ENCODE measurements at places on chromosomes 16 and 17.
A peak's percentile ranks its signal among the peaks of the same experiment; 100 is the strongest.

- DNase-seq, result no peak
Measured at GRCh38 chr16:23342083-23342640, 40.1 kb downstream of the SCNN1B start.

- peak; percentile 87 for DNase-seq
Measured at GRCh38 chr16:31487720-31488467, 5.0 kb downstream of the SLC5A2 start.

- no peak for DNase-seq
Measured at GRCh38 chr16:1709356-1709755, 3.4 kb downstream of the MAPK8IP3 start.

DNA sequence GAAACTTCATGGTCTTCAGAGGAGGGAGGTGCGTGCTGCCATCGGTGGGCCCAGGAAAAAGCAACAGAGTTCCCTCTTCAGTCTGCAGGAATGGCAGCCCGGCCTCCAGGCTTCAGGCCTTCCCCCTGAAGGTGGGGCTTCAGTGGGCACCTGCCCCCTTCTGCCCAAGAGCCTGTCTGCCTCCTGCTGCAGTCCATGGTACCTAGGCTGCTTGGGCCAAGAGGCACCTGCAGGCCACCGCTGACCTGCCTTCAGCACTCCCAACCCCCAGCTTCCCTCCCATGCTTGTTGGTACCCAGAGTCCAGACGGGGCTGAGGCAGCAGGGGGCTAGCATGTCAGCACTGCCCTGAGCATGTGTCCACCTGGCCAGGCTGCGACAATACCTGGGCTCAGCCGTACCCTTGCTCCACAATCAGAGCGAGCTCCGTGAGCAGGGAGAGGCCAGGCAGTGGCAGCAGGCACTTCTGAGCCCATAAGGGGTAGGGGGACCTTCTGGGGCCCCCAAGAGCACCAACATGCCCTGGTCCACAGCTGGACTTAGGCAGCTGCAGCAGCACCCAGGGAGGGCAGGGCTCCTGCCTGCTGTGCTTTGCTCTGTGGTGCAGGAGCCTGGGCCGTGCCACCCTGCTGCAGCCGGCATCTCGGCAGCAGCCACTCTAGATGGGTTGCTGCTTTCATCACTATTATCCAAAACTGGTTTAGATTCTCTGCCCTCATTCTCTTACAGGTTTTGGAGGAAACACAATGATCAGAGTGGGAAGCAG is 77.2 kb upstream of the AKTIP start:
- no peak for DNase-seq

GRCh38 chr17:73658821-73659515 is 14.7 kb upstream of the SDK2 start:
- DNase-seq, result no peak

DNA sequence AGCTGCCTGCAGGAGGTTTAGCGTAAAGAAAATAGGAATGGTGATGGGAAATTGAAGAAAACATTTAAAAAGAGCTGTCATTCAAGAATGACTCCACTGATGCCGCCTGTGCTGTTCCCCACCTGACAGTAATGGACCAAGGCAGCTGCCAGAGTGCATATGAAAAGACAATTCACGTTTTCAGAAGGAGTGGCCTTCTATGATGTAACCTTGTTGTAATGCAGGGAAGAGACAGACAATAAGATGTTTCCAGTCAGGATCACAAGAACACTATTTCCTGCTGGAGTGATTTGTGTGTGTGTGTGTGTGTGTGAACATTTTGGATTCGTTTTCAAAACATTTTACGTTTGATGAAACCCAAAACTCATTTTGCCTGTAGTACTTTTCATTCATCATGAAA is 203.7 kb downstream of the LGALS9B start:
- no peak for DNase-seq

DNA sequence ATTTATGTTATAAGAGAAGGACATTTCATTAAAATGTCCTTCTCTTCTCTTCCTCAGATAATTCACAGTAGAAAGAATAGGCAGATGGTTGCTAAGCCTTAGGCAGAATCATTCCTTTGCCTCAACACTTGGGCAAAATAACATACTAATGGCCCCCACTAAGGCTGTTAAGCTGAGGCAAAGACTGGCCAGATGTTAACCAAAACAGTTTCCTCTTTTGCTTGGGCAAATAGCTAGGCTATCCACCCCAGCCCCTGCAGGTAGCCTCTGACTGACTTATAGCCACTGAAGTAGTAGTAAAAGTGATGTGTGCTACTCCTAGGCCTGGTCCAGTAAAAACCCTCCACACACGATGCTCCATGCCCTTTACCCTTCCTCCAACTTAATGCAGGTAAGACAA is 55.2 kb downstream of the SPAG9 start:
- DNase-seq, result no peak

DNA sequence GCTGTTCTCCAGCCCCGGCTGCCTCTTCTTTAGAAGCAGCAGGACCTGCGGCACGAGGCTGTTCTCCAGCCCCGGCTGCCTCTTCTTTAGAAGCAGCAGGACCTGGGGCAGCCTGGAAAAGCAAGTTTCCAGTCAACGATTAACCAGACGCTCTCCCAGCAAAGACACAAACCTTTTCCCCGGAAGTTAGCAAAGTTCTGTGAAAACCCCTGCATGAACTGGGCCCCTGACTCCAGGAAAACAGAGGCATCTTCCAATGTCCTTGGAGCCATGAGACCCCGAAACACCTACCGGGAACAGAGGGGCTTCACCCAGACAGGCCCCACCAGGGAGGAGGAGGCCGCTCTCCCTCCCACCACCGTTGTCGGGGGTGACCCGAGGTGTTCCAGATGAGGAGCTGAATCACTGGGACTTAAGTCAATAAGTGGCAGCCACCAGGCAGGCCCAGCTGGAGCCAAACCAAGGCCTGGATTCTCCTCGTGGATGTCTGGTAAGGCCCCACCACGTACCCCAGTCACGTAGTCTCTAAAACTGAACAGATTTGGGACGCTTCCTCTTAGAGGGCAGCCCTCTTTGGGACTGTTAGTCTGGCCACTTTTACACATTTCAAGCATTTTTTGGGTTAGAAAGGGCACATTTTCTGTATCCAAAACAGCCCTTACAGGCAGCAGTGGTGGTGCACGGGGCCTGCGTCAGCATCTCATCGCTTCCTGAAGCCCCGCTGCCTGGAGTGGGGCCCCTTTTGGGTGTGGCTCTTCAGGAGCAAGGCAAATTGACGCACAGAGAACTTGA is at the start of gene RPH3AL:
Gene RPH3AL, minus strand, starts transcription at position 387 of the 792 bp plus-strand sequence. CDS start 25,264 bp downstream, outside the sequence.
- DNase-seq, result no peak

GRCh38 chr17:50107790-50108414 is 12.8 kb downstream of the PDK2 start:
- DNase-seq, result no peak

- DNase-seq, result no peak
Measured at GRCh38 chr16:72827866-72828265, 220.1 kb downstream of the ZFHX3 start.

DNA sequence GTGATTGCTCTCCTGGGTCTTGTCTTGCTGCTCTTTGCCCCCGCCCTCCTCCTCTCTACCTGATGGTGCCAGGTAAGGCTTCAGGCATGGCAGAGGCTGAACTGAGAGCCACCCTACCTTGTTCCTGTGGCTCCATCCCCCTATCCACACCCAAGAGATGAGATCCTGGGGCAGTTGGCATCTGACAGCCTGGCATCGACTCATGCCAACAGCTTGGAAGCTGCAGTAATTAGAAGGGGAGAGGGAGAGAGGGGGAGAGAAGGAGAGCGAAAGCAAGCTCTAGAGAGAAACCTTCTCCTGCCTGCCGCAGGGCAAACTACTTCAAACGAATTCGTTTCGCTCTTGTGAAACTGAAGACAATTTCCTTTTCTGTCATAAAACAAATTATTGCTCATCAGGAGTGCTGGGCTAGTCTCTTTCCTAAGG is 13.8 kb upstream of the SP6 start:
- DNase-seq, result no peak

DNA sequence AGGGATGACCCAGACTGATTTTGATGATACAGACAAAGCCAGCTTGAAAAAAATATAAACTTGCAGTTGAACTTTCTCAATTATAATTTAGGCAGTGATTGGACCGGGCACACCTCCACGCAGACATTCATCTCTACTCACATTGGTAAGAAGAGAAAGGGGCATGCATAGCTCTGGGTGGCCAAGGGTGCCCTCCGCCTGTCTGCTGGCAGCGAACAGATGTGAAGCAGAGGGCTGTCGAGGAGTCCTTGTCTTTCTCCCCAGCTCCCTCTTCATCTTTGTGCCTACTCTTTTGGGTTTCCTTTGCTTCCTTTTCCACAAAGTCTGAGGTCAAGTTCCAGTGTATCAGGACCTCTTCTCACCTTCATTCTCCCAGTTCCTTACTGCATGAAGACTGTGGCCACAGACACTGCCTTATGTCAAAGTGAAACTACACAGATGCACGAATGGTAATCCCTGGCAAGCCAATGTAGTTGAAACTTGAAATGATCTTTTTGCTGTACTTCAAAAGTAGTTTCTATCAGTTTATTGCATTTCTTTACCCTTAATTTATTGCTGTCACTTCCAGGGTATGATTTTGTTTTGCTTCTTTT is 343.7 kb upstream of the SOX9 start:
- DNase-seq, result no peak

- DNase-seq, result peak; percentile 96
Measured at GRCh38 chr16:53130159-53131049, 75.6 kb downstream of the CHD9 start.

- no peak for DNase-seq
Measured at GRCh38 chr16:86959091-86959651, 358.0 kb downstream of the C16orf95 start.

- peak; percentile 45 for DNase-seq
Measured at GRCh38 chr16:77273-77806, 685 bp upstream of the MPG start.

DNA sequence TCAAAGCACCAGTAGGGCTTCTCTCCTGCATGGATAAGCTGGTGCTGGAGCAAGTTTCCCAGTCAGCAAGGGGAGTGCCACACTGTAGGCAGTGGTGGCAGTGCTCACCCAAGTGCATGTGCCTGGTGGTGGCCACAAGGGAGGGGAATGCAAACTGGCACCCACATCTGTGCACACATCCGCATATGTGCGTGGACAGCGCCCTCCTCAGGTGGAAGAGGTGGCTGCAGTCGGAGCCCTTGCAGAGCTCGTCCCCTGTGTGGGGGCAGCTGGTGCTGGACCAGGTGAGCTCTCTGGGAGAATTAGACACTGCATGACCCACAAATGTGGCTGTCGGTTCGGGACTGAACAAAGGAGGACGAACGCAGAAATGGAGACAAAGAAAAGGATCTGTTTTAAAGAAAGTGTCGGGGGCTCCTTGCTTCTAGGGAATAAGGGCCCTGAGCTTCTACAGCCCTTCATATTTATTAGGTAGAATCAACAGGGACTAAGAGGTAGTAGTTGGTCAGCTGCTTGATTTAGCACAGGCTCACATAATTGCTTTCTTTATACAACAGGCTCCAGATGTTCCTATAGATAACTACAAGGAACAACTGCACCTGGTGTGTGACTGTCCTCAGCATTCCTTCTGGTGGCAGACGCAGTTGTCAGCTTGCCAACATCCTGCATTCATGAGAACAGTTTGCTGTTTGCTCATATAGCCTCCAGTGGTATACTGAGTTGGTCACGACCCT is 5.3 kb upstream of the ZNF689 start:
- DNase-seq, result peak; percentile 64

DNA sequence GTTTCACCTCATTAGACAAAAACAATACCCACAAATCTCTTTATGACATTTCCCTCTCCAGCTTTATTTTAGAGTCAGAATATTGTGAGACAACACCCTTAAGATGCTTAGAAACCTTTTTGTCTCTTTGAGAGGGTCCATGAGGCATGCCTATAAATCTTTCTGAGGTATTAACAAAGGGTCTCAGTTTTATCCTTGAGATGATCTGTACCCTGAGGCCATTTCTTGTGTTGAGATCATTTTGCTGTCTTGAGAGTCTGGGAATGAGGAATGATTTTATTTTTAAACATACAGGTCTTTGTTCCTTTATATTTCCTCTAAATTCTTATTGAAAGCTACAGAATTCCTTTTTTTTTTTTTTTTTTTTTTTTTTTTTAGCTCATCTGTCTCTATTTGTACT is 179.7 kb upstream of the HS3ST4 start:
- DNase-seq, result no peak

- DNase-seq, result no peak
Measured at GRCh38 chr16:89668790-89669158, 11.1 kb downstream of the SPATA33 start.

DNA sequence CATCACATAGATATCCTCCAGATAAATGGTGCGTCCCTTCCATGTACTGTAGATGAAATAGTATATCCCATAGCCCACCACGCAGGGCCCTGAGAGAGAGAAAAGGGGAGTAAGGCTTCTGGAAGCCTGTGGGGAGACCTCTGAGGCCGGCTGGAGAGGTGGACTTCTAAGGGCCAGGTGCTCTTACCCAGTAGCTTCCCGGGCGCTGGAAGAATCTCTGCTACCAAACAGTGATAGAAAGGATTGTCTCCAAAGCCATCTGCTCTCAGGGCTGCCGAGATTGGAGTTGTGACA is 718 bp downstream of the SAT2 start:
- DNase-seq, result no peak

- no peak for DNase-seq
Measured at GRCh38 chr17:57517632-57518456, 227.3 kb downstream of the CCDC182 start.

GRCh38 chr17:34980681-34981537 is 597 bp downstream of the LIG3 start:
- peak; percentile 83 for DNase-seq
